CD8-positive, alpha-beta T cell (primary cell): ENCODE measurements at places on chromosomes 7 and 10.

GRCh38 chr7:75983471-75984129 is 10.8 kb downstream of the TMEM120A start:
- DNase-seq, result no peak

- no peak for DNase-seq
Measured at GRCh38 chr10:61586829-61587228, 75.9 kb upstream of the CABCOCO1 start.

DNA sequence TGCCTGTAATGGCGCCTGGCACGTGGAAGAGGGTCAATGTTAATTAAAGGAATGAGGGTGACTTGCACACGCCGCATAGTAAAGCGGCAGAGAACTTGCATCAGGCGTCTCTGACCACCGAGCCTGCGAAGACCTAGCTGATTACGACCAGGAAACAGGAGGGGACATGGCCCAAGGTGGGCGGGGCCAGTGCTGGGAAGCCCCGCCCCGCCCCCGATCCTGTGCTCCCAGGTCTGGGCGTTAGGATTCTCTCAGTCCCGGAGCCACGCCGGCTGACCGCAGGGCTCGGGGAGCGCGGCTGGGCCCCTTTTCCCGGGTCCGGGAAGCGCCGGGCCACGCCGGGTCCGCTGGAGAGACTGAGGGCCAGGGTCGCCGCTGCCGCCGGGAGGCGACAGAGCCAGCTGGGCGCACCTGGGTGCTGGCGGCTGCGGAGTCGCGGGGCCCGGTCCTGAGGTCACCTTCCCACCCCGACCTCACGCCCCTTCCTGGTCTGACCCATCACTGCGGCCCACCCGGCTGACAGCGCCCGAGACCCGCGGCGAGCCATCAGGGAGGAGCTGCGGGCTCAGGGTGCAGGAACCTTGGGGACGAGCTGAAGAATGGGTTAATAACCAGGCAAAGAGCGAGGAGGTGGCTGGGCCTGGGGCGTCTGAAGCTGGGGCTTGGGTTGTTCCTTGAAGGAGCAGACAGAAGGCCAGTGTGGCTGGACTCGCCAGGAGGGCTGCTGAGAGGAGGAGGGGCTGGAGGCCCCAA is 23.0 kb upstream of the GRID1 start:
- DNase-seq, result peak; percentile 50

- no peak for DNase-seq
Measured at GRCh38 chr7:158501393-158502067, 86.1 kb downstream of the PTPRN2 start.

DNA sequence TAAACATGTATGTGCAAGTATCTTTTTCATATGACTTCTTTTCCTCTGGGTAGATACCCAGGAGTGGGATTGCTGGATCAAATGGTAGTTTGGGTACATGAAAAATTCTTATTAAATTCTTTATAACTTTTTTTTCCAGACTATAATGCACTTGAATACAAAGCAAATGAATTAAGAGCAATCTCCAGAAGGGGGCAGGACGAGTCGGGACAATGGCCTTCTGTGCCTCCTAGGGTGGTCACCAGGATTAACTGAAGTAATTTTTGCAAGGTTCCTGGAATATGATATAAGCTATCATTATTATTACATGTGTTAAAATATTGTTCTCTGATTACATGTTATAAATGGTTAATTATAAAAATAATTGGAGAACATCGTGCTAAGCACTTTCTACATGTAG is 127.2 kb downstream of the PPP1R17 start:
- DNase-seq, result no peak

DNA sequence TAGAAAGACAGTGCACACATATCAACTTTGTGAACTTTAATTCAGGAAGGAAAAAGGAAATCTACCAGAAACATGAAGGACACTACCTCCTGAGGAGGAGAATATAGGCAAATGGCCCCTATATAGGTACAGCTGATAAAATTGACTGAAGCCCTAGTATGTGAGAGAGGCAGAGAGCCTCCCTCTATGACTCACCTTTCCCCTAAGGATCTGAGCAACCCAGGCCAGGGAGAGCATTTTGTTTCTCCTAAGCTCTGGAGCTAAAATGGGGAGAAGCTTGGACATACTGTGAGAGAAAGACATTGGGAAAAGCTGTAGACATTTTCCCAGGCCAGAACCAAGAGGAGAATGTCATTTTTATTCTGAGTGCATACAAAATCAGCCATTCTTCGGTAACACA is 303.5 kb downstream of the AHR start:
- no peak for DNase-seq

DNA sequence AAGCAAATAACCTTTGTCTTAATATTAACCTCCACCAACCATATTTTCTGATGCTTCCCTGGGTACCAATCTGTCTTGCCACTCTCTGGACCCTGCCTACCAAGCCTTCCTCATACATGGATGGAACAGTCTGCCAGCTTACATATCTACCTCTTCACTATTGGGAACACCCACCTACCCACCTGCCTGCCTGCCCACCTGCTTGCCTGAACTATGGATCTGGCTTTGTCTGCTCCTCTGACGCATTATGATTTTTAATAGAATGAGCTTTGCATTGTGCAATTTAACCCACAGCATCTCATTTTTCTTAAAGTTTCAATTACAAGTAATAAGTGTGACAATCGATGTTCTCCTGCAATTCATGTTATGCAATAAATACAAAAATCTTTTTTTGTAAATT is 137.9 kb upstream of the LSM8 start:
- DNase-seq, result no peak

- no peak for DNase-seq
Measured at GRCh38 chr10:119976421-119976820, 83.9 kb downstream of the SEC23IP start.
